ENCODE measurements at places on chromosomes 2 and 18.

DNA sequence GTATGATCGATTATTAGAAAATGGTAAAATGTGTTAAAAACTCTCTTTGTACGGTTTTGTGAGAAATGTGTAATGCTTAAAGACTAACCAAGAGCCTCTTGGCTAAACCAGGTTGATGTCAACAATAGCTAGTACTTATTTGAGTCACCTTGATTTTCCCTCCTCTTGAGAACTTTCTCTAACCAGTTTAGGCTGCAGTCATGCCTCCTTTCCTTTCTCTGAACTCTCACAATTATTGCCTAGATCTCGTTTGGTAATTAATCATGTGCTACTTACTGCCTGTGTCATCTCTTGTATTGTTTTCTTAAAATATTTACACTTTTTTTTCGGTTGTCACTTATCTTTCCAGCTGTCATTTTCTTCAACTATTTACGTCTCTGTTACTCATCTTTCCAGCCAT lies 1.1 kb upstream of the EPC2 start:
- no peak for DNase-seq

DNA sequence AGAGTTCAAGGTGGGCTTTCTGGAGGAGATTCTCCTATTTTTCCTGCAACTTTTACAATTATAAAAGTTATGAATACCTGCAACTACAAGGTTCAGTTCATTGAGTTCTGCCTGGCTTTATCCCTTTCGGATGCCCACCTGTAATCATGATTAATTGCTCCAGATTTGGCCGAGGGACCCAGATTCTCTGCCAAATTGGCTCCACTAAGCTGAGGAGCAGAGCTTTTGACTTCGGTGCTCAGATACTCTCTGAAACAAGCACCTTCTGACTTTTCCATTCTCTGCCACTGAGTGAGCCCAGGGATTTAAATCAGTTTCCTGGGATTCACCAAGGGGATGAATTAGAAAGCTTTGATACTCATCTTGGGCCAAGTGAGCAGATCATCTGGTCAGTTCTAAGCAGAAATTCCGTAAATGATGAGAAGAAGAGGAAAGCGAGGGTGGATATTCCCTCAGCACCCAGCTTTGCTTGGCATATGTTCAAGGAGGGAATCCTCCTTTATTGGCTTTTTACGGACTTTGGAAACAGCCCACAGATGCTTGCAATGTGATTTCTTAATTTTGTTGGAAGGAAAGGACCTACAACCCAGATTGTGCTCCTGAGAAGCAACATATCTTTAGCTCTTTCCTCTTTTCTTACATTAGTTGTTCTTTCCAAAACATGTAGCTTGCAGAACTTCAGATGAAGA lies 179.2 kb downstream of the SETBP1 start:
- DNase-seq: no peak

- no peak for DNase-seq
Observed at GRCh38 chr18:6859676-6860422, 130.3 kb downstream of the ARHGAP28 start.

DNA sequence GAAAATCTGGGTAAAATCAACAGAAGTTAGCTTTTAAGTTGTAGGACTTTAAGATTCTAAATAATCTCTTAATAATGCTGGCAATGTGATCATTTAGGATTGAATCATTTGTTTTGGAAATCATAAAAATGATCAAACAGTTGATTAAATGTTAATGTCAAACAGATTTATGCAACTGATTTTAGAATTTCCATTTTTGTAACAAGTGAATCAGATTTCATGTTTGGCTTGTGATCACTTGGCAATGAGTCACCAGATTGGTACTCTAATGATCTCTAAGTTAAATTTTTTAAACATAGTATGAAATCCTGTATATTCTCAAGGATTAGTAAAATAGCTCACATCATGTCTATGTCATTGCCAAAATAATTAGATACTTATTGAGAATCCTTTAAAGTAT lies 50.1 kb upstream of the UNC80 start:
- no peak for DNase-seq

DNA sequence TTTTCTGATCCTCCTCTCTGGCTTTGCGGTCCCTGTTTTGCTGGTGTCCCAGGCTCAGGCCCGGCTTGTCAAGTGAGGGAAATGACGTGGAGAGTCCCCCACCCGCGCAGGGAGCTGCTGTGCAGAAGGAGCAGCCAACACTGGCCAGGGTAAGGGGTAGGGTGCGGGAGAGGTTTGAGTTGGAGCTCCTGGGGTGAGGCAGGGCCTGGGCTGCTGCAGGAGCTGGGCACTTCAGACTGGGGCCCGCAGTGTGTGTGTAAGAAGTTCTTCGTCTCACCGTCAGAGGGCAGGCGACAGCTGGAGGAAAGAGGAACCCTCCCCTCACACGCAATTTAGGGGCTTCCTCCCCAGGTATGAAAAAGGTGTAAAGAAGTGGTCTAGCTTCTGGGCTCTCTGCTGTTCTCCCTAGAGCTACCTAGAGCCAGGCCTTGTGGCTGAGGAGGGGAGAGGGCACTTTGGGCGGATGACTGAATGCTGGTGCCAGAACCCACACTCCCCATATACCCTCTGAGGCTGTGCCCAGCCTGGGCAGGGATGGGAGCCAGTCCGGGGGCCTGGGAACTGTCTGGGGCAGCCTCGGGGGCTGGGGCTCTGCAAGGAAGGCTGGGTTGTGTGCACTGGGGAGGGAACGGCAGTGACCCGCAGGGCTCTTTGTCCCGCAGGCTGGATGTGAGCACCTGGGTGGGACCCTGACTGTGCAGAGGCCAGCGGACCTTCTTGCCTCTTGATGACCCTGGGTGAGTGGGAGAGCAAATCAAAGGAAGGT lies 11.8 kb downstream of the CELF4 start:
- no peak for DNase-seq

DNA sequence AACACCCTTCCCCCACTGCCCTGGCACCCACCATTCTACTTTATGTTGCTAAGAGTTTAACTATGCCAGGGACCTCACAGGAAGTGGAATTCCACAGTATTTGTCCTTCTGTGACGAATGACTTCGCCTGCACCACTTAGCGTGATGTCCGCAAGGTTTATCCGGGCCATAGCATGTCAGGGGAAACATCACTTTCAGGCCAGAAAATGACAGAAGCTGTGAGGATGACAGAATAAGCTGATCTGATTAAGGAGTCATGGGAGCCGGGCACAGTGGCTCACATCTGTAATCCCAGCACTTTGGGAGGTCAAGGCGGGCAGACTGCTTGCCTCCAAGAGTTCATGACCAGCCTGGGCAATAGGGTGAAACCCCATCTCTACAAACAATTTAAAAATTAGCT lies 248.8 kb downstream of the EIPR1 start:
- DNase-seq: no peak

DNA sequence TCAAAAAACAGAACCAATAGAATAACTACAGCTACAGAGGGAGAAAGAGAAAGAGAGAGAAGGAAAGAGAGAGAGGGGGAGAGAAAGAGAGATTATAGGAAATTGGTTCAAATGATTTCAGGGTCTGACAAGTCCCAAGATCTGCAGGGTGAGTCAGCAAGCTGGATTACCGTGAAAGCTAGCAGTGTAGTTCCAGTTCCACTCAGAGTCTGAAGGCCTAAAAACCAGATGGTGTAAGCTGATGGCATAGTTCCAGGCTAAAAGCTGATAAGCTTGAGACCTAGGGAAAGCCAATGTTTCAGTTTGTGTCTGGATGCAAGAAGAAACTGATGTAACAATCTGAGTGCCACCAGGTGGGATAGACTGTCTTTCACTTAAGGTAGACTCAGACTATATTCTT lies 397.7 kb downstream of the TRIB2 start:
- DNase-seq: no peak

DNA sequence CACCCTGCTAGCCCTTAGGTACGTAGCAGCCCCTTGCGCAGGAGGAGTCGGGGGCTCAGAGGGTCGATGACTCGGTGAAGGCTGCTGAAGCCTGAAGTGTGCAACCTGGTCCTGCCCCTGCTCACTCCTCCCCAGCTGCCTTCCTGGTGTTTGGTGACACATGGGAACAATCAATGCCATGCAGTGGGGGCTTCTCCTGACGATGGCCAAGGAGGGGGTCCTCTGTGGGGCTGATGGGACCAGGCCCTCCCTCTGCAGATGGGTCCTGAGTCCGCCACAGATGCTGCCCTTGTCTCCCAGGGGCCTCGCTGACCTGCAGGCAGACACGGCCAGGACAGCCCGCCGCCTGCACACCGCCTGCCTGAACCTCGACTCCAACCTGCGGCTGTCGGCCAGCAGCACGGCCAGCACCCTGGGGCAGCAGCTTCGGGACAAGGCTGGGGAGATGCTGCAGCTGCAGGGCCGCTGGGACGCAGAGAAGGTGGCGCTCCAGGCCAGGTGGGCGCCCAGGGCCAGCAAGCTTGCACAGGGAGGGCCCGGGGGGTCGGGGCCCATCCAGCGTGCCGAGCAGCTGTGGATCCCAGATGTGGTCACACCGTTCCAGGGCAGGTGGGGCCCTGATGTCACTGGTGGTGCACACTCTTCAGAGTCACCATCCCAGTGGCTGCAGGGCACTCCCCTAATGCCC lies 24.6 kb downstream of the CROCC2 start:
- DNase-seq: no peak

GRCh38 chr2:191369034-191369433 lies 123.8 kb downstream of the MYO1B start:
- no peak for DNase-seq

- DNase-seq: no peak
Observed at GRCh38 chr2:43778233-43778632, 4.4 kb downstream of the DYNC2LI1 start.

DNA sequence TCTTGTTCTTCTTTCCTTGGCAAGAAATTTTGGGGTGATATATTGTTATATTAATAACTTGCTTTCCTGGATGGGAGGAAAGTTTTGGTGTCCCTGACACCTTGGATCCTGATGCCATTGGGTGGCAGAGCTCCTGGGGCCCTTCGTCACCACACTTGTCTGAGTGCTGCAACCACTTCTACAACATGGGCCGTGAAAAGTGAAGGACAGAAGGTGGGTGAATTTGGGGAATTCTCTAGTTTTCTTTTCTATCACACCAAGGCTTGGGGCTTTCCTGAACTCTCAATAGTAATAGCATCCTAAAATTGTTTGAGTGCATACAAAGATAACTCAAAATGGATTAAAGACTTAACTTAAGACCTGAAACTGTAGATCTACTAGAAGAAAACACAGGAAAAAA lies 10.0 kb downstream of the ACOXL start:
- DNase-seq: no peak

GRCh38 chr2:232204457-232204931 lies 174.1 kb upstream of the ALPP start:
- DNase-seq: no peak

GRCh38 chr2:7693246-7694075 lies 776.2 kb downstream of the RNF144A start:
- no peak for DNase-seq

GRCh38 chr18:63619661-63620060 lies 24.4 kb downstream of the SERPINB4 start:
- DNase-seq: no peak

DNA sequence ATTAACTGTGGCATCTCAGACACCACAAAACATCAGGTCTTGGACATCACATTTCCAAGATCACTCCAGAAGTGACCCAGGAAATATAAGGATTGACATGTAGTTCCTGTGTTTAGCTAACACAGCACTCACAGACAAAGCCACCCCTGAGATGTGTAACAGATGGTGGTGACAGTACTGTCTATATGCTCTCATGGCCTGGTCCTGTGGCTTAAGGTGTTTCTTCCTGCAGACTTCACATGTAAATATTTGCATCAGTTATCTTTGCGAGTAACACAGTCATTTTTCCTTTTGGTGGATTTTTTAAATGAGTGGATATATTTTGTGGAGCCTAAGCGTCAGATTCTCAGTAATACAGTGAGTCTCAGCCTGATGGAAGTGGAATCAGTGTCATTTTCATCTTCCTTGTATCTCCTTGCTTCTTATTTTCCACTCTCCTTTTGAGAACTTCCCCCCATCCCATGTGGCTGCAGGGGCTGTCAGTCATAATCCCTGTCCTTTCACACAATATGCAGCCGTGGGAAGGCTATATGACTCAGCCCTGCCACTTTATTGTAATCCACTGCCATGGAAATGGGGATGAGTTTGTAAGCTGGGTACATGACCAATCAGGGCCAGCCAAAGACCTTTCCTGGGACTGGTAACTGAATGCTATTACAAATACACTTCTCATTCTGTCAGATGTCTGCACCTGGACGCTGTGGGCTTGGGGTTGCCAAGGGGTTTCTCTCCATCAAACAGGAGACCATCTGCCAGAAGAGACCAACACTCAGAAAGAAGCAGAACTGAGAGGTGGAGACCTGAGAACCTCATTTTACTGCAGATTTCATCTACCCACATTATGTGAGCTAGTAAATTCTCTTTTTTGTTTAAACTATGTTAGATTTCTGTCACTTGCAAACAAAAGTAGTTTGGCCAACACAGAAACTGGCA lies 74.3 kb downstream of the ICOS start:
- no peak for DNase-seq

DNA sequence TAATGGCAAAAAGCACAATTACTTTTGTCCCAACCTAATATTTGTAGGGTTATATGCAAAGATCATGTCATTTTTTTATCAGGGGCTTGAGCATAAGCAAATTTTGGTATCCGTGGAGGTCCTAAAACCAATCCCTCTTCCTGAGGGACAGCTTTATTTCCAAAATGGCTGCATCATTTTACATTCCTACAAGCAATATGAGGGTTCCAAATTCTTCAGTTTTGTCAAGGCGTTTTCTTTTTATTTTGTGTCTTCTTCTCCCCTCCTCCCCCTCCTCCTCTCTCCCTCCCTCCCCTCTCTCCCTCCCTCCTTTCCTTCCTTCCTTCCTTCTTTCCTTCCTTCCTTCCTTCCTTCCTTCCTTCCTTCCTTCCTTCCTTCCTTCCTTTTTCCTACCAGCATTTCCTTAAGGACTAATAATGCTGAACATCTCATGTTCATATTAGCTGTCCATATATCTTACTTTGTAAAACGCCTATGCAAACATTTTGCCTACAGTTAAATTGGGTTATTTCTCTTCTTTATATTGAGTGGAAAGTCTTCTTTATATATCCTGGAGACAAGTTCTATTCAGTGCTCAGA lies 881.8 kb downstream of the DCDC2C start:
- no peak for DNase-seq

GRCh38 chr2:209460151-209460761 lies 36.4 kb downstream of the MAP2 start:
- DNase-seq: no peak

- no peak for DNase-seq
Observed at GRCh38 chr2:207200136-207200535, 34.4 kb upstream of the KLF7 start.

- no peak for DNase-seq
Observed at GRCh38 chr2:143877876-143878530, 641.9 kb downstream of the ZEB2 start.

DNA sequence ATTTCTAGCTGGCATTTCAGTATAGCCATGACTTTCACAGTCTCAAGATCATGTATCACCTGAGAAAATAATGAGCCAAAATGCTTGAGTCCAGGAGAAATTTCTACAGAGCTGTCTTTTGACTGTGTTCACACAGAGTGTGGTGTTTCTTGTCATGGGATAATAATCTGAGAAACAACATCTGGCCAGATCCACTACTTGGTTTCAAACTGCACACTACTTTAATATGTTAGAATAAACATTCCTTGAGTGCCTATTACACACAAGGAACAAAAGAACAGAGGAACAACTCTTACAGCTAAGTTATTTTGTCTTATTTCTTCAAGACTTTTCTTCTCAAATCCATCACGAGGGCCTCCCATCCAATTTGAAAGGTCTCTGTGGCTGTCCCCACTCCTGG lies 108.3 kb downstream of the SS18 start:
- DNase-seq: no peak

- DNase-seq: no peak
Observed at GRCh38 chr18:56458770-56459712, 179.4 kb downstream of the TXNL1 start.
